Inflammatory macrophage treated with lipopolysaccharide for 4 hours (primary cell): ENCODE measurements at places on chromosomes 2 and 18.

DNA sequence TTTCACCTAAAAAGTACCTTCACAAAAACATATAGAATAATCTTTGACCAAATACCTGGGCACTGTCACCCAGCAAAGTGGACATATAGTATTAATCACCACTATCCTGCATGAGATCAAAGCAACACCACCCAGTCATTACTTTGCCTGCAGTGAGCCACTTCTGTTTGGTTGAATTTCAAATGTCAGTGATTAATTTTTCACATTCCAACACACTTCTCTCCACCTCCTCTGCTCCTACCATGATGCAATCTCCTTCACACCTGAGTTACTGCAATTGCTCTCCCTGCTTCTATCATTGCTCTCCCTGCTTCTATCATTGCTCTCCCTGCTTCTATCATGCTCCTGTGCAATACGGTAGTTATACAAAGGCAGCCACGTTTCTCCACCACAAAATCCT, 106.1 kb upstream of the NETO1 start:
- no peak for DNase-seq

DNA sequence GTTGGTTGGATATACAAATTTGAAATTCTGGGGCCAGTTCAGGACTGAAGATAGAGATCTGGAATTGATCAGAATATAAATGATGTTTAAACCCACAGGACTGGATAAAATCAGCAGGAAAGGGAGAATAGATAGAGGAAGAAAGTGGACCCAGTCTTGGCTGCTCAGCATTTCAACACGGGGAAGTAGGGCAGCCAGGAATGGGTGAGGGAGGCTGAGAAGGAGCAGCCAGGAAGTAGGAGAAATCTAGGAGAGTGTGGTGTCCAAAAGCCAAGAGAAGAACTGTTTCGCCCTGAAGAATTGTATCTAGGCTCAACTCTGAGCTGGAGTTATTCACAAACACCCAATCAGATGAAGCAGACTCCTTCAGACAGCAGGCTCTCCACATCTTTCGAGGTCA, 197.9 kb downstream of the CDCA7 start:
- DNase-seq, result no peak

- no peak for DNase-seq
Observed at GRCh38 chr2:171390941-171391516, 42.8 kb downstream of the METTL8 start.

DNA sequence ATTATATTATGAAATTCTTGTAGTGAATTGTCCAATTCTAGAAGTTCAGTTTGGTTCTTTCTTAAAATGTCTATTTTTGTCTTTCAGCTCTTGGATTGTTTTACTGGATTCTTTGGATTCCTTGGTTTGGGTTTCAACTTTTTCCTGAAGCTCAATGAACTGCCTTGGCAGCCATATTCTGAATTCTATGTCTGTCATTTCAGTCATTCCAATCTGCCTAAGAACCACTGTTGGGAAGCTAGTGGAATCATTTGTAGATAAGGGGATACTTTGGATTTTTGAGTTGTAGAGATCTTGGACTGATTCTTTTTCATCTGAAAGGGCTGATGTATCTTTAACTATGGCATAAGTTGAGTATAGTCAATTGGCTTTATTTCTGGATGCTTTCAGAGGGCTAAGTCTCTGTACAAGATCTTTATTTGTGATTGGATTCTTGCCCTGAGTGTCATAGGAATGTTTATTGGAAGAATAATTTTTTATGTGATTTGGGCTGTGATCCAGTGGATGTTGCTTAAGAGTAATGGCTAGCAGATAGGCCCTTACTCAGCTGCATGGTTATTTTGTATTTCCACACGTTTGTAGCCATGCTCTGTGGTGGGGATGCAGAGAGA, 42.3 kb downstream of the SERPINB7 start:
- no peak for DNase-seq

DNA sequence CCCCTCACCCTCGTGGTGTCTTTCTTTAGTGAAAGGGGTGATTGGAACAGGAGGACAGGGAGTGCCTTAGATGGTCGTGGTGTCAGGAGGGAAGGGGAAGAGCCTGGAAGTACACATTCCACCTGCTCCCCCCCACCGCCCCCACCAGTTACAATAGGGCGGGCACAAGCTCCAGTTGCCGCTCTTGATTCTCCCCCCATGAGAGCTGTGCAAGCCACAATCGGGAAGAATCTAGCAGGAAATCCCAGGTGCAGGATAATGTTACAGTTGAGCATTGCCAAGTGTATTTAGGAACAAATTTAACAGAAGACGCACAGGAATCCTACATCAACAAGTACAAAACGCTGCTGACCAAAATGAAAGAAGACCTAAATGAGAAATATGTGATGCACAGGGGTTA, 73.6 kb downstream of the ASAP2 start:
- no peak for DNase-seq

- DNase-seq, result no peak
Observed at GRCh38 chr2:234459401-234460009, 37.4 kb downstream of the ARL4C start.
